ENCODE measurements at places on chromosomes 16 and 17.

GRCh38 chr17:14294876-14295275, 6.0 kb upstream of the HS3ST3B1 start:
- DNase-seq: no peak

DNA sequence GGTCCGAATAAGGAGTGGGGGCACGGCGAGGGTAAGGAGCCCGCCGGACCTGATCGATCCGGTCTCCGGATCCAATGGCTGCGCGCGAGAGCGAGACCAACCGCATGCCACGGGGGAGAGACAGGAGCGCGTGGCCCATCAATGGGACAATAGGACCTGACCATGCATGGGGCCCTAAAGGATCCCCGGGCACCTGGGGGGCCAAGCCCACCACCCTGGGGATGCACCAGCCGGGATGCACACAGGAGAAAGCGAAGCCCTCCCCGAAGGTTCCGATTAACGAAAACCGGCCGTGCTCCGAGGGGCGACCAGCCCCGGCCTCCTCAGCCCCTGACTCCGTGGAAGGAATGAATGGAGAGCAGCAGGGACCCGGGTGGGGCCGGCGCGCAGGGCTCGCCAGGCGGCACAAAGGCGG, 525 bp downstream of the JPT1 start:
- DNase-seq: no peak

DNA sequence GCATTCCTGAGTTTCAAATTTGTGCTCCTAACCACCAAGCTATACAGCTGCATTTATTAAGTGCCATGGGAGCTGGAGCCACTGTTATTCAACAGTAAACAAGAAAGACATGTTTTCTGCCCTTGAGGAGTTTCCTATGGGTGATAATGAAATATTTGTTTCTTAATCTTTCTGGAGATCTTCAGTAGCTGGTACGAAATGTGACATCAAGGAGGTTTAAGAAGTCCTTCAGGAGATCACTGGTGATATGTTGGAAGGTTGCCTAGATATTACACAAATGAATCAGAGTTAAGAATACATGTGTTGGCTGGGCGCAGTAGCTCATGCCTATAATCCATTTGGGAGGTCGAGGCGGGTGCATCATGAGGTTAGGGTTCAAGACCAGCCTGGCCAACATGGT, 14.9 kb downstream of the RHOT1 start:
- no peak for DNase-seq

- no peak for DNase-seq
Observed at GRCh38 chr16:72044296-72044695, 10.0 kb upstream of the HP start.

- DNase-seq: peak; percentile 14
Observed at GRCh38 chr16:6362321-6362720, 970.3 kb upstream of the RBFOX1 start.

- no peak for DNase-seq
Observed at GRCh38 chr16:50299508-50300105, 33.3 kb downstream of the ADCY7 start.

GRCh38 chr17:77038884-77039555, 101.7 kb upstream of the SEC14L1 start:
- no peak for DNase-seq

DNA sequence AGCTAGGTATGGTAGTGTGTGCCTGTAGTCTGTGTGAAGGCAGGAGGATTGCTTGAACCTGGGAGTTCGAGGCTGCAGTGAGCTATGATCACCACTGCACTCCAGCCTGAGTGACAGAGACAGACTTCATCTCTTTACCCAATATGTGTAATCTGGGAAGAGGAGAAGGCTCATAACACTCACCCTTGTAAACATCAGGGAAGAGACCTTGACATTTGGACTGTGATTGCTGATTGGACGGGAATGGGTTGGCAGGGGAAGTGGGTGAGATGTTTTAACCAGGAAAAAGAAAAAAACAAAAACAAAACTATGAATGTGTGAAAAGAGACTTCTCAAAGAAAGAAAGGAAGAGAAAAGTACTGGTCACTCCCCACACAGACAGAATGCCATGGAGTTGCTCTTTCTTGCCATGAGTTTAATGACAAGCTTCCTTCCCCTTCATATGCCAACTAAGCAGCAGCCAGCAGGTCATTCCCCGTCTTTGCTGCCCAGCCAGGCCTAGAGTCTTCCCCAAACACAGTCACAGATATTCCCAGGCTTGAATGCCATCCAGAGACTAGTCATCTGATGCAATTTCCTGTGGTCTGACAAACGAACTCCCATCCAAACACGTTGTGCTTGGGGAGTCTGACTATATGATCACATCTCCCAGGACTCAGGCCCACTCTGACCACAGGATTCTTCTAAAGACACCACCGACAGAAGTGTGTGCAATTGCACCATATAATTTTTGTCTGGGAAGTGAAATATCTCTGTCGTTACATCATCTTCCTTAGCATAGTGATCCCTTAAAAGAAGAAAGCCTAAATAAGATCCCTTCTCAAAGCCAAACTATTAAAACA, 3.6 kb upstream of the XAF1 start:
- DNase-seq: no peak

DNA sequence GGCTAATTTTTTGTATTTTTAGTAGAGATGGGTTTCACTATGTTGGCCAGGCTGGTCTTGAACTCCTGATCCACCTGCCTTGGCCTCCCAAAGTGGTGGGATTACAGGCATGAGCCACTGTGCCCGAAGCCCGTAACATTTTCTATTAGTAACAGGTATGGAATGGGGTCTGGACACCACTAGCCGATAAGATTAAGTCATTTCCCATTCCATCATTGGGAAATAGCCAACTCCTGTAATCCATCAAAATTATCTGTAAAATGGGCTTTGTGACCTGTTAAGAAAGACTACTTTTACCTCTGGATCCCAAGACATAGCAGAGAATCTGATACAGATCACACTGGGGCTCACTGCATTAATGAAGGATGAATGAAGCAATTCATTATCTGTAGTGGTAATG, 3.9 kb upstream of the LUC7L3 start:
- DNase-seq: no peak

- no peak for DNase-seq
Observed at GRCh38 chr16:87828907-87829621, 40.2 kb downstream of the SLC7A5 start.

GRCh38 chr16:81885976-81886586, 107.0 kb downstream of the PLCG2 start:
- no peak for DNase-seq

DNA sequence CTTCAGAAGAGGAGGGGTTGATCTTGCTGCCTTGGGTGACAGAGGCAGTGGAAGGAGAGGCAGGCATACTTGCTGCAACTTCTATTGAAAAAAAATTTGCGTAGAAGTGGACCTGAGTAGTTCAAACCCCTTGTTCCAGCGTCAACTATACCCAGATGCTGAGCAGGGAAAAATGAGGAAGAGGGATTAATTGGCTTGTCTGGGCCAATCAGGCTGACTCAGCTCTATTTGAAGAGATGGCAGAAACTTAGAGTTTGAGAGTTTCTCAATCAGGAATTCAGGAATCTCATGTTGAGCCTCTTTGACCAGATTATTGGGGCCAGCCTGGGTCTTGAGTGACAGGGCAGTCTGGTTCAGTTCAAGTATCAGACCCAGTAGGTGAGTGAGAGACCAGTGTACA, 17.6 kb downstream of the CASC3 start:
- DNase-seq: no peak

DNA sequence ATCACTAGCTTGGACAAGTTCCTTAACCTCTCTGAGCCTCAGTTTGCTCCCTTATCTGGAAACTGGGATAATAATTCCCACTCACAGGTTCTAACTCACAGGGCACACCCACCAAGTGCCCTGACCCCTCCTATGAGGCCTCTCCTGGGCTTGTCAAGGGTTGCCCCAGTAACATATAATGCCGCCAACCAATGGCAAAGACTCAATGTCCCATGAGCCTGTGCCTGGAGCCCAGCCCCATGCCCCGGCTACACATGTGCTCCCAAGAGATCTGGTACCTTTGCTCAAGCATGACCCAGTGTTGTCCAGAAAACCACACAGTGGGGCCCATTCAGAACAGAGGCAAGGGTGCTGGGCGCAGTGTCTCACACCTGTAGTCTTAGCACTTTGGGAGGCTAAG, 8.5 kb upstream of the FBXL19 start:
- no peak for DNase-seq

DNA sequence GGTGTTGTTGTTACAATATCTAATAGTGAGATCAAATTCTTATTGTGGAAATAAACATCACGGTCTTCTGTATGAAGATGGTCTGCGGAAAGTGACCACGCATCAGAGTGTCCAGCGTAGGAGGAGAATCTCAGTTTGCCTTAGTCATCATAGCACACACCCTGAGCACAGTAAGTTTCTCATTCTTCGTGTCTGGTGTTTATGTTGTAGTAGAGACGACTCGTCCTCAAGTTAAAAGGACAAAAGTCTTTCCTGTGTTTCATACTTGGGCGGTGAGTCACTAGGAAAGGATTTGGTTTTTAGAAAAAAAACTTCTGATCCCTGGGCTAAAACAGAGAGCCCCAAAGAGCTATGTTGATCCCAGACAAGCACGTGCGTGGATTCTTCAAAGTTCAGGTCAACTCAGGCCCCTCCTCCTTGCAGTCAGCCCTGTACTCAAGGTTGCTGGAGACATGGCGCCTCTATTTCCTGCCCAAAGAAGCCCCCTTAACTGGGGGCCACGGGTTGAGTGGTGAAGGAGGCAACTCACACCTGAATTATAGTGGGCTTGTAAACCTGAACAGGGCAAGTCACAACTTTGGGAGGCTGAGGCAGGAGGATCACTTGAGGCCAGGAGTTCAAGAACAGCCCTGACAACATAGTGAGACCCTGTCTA, 170.4 kb downstream of the ZFHX3 start:
- no peak for DNase-seq

DNA sequence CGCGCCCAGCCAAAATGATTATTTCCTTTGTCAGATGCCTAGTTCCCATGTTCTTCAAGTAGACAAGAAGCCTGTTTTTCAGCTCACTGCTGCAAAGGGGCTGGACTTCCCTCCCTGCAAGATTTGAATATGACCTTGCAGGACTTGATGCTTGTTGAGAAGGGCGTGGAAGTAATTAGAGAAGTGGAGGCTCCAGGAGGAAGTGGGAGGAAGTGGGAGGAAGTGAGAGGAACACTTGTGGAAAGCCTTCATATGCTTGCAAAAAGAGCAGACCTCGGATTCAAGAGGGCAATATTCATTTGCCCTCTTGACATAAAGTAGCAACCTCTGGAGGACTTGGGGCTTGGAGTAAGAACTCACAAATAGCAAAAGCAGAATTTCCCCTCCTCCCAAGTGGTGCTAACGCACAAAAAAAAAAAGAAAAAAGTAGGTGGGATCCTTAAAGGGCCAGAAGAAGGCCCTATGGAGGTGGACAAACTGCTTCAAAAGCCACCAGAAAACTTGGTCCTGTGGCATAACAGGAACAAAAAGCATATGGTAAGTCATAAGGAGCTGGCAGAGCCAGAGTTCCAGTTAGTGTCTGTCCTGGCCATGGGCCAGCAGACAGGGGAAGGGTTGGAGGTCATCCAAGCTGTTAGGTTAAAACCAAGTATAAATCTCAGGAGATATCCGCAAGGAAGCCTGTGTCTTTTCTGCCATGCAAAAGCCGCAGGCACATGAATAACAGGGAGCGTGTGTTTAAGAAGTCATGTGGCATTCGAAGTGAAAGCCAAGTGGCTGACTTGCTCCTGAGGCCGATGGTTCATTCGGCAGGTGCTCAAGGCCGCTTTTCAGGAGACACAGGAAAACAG, 20.6 kb upstream of the PRKAR1A start:
- no peak for DNase-seq

GRCh38 chr17:43907998-43908721, 824 bp upstream of the MPP2 start:
- DNase-seq: peak; percentile 75

DNA sequence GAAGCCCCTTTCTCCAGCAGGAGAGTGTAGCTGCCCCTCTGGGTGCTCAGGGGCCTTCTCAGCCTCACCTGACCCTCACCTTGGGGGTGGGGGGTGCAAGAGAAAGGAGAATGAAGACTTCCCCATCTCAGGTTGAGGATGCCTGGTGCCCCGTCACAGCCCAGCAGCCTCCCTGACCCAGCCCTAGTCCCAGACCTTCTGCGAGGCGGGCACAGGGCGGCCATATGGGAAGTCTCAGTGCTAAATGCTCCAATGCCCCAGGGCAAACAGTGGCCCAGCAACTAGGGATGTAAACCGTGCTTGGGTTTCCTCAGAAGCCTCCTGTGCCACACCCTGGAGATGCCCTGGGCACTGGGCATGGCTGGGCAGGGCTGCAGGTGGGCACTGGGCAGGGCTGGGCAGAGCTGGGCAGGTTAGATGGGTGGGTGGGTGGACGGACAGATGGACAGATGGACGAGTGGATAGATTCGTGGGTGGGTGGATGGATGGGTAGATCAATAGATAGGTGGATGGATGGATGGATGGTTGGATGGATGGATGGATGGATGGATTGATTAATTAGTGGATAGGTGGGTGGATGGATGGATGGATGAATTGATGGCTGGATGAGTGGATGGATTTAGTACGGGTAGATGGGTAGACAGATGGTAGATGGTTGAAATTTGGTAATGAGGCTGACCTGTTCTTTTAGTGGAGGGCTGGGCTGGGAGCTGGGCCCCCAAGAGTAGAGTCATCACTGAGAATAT, 16.8 kb downstream of the TPSD1 start:
- DNase-seq: no peak

GRCh38 chr17:17433000-17433703, 43.6 kb upstream of the MED9 start:
- no peak for DNase-seq

- DNase-seq: no peak
Observed at GRCh38 chr17:49018748-49019147, 21.6 kb downstream of the IGF2BP1 start.

- no peak for DNase-seq
Observed at GRCh38 chr17:17180741-17181525, 25.2 kb downstream of the PLD6 start.

GRCh38 chr16:26857371-26857770, 209.4 kb upstream of the C16orf82 start:
- DNase-seq: no peak

GRCh38 chr16:24497440-24497839, 41.9 kb upstream of the RBBP6 start:
- no peak for DNase-seq

DNA sequence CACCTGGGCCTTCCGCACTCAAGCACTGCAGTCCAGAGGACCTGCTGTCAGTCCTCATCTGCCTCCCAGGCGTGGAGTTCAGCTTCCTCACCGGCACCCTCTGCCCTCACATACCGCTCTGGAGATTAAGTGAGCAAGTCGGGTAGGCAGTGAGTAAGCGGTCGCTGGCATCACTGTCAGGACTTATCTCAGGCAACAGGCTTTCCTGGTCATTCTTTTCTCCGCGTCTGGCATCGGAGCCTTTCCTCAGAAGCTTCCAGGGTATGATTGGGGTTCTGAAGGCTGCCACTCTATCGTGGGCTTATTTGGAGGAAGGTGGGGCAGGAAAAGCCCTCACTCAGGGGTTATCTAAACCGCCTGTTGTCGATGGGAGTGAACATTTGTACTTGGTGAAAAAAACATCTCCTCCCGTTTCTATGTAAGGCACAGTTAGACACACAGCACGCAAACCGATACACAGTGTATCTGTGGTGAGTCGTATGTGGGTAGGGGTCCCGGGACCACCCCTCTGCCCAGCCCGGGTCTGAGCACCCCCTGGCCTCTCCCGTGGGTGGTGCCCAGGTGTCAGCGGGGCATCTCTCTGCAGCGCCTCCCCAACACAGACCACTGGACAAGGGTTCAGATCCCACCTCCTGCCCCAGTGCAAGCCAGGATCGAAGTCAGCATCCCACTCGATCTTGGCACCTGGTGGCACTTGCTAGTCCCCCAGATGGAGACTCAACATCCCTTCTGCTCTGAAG, 92.5 kb upstream of the PLCG2 start:
- DNase-seq: no peak

GRCh38 chr17:48198950-48199541, 91.5 kb downstream of the SNX11 start:
- DNase-seq: no peak

Data from NCI-H1694 treated with DMSO at 0.1 percent for 48 hours (cell line).